Fibroblast of lung (primary cell): ENCODE measurements at places on chromosomes 12 and 14.

DNA sequence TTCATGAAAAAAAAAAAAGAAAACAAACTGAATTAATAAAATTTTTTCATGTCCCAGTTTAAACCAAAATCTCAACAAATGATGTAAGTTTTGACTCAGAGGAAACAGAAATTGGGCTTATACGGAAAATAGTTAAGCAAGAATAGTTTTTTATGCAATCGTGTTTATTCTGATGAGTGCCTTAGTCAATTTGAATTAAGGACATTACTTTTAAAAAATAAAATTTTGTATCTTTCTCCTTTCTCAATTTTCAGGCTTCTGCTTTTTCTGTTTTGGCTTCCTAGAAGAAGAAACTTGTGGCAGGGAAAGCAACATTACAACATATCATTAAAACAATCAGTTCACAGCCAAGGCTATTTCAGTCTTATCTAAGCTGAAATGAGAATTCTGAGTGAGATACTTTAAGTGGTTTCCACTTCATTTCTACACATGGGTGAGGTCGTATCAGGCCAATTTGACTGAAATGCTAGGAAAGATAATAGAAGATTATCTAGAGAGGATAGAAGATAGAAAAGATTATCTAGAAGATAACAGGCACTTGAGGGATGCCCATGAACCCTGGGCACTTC, 52.4 kb downstream of the BCL2L14 start:
- DNase-seq = no peak

- peak; percentile 100 for DNase-seq
Observed at GRCh38 chr14:94342334-94342934, 19.3 kb upstream of the SERPINA6 start.

DNA sequence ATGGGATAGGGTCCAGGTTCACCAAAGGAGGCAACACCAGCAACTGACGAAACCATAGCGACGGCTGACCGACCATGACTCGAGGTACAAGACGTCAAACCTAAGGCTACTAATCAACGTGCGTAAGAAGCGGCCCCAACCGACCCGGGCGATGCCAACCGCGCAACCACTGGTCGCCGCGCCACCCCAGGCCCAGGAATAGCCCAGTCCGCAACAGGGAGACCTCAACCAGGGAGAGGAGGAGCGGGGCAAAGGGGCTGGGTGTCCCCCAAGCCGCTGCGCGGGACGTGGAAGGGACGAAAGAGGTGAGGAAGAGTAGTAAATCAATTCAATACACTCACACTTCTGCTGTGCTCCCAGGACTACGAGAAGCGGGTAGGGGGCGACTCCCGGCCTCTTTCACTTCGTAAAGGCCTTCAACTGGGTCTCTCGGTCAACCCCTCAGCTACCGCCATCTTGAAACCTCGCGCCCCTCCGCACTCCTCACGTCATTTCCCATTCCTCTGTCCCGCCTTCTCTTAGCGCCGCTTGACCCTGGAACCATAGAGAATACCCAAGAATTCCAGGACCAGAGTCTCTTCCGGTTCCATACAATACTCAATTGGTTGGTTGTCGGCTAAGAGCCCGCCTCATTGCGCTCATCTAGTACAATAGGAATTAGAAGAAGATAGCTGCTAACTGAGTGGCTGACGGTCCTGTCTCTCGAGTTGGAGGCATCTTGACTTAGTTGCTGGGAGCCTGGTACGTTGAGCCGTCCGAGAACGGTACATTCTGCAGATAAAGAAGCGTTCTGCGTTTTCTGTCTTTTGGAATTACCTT, at the start of the genes C12orf60 and WBP11:
Gene C12orf60 (plus strand): TSS at position 660 of the 819 bp plus-strand sequence. CDS start 19,266 bp downstream, outside the sequence.
Gene WBP11 (minus strand): TSS at position 468 of the 819 bp plus-strand sequence. CDS start 2,095 bp downstream, outside the sequence.
- DNase-seq = peak; percentile 99

- no peak for DNase-seq
Observed at GRCh38 chr12:62335057-62335456, 74.9 kb downstream of the USP15 start.

DNA sequence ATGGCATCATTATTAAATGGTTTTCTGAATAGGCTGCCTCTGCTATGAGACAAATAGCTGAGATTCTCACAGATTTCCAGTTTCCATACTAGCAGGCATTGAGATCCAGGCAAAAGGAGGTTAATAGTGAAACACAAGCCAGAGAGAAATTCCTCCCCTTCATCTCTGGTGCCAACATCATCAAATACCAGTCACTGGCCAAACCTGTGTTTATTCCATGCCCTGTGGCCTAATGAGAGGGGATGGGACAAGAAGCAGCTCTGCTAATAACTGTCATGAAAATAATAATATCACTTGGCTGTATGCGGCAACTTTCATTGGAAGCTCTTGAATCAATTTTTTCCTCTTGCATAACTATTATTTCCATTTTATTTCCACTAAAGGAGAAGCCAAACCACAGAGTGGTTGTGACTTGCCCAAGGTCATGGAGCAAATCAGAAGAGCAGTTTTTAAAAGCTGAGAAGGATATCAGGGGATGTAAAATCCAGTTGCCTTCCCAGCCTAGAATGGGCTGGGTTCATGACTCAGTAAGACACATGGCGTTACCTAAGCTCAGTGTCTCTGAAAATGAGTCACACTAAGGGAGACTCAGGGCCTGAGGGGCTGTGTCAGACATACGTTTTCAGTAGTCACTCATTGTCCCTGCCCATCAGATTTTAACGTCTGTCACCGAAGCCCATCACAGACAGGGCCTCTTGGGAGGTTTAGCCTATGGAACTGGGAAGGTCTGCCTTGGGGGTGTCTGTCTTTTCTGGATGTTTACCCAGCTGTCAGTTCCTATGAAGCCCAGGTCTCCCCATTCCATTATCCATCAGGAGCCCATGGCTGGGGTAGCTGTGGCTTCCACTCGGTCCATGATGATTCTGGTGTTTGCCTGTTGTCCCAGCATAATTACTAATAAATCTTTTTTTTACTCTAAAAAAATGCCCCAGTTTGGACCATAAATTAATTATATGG, 208.8 kb upstream of the EEA1 start:
- peak; percentile 81 for DNase-seq

DNA sequence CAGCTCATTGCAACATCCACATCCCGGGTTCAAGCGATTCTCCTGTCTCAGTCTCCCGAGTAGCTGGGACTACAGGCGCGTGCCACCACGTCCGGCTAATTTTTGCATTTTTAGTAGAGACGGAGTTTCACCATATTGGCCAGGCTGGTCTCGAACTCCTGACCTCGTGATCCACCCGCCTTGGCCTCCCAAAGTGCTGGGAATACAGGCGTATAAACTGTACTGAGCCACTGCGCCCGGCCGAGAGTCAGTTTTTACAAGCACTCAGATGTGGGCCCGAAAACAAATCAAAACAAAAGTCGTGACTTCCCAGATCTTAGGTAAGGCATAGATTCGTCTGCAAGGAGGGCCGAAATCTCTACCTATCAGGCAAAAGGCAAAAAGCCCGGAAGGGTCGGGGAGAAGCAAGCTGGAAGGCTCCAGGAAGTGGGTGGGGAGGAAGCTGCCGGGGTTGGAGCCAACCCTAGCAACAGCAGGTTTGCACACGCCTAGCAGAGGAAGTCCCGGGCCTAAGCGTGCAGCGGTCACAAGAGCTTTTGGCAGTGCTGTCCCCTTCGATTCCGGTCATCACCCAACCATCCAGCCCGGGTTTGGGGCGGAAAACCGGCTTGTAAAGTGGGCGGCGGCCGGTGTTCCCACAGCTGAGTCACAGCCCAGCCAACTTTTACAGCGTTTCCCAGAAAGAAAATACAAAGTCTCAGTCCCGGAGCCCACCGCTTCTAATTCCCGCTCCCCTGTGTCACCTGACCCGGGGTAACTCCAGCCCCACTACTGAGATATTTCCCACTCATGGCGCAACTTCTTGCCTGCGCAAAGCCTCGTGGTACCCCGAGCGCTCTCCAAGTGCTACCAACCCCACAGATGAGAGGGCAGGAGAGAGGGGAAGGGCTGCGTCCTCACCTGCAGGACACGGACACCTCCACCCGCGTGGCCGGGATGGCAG, 583 bp downstream of the CPNE8 start:
- no peak for DNase-seq

GRCh38 chr14:71521238-71522135, 410.7 kb upstream of the RGS6 start:
- peak; percentile 32 for DNase-seq

- peak; percentile 39 for DNase-seq
Observed at GRCh38 chr12:123998991-123999359, 26.0 kb downstream of the ZNF664 start.
